ENCODE measurements at places on chromosomes 6 and 20.
A peak's percentile ranks its signal among the peaks of the same experiment; 100 is the strongest.

GRCh38 chr6:96994660-96995059, 70.1 kb downstream of the KLHL32 start:
- DNase-seq = no peak

GRCh38 chr6:134097114-134097707, 44.8 kb upstream of the SLC2A12 start:
- DNase-seq = peak; percentile 41

- no peak for DNase-seq
Measured at GRCh38 chr6:154749341-154749740, 16.1 kb downstream of the SCAF8 start.

DNA sequence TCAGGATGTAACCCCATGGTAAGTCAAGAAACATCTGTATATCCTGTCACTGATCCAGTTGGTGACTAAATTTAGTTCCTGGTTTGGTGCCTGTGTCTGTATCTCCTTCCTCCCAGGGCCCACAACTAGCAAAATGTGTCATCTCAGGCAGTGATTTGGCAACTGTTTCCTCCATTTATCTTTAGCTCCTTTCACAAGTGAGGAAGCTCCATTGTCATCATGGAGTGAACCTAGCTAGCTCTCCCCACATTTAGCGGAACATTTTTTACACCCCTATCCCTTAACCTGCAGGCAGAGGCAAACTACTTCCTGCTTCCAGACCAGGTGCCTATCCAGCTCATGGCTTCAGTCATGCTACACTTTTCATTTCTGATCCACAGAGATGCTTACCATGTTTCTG, 99.5 kb downstream of the IPCEF1 start:
- DNase-seq = no peak

DNA sequence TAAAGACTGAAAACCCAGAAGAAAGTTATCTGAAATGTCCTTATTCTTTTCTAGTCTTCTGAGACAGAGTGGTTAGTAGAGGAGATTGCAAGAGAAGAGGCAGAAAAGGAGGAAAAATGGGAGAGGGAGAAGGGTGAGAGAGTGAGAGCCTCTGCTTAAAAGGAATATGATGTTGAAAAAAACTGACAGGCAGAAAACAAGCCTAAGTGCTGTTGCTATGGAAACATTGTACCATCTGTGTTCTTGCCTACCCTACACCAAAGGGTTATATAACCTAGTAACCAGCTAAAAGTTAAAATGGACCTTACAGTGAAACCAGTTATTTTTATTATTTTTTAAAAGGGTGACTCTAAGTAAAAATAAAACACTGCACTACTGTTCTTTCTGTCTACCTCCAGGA, 28.3 kb upstream of the SH3BGRL2 start:
- DNase-seq = no peak

DNA sequence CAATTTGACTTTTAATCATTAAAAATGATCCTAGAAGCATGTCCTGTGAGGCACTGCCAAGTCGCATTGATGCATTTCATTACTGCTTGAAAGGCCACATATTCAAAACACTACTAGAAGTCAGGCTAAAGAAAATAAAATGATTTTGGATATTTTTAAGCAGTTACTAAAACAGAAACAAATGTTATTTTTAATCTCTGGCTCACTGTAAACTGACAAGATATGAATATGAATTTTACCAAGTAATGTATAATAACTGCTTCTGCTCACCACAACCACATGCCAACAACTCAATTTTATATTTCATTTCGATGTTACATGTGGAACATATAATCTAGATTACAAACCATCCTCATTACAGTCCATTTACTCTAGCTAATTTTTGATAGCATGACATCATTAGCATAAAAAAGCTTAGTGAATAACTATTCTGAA, 90.6 kb downstream of the ATXN1 start:
- DNase-seq = no peak

- no peak for DNase-seq
Measured at GRCh38 chr6:128655978-128656498, 135.6 kb upstream of the PTPRK start.

DNA sequence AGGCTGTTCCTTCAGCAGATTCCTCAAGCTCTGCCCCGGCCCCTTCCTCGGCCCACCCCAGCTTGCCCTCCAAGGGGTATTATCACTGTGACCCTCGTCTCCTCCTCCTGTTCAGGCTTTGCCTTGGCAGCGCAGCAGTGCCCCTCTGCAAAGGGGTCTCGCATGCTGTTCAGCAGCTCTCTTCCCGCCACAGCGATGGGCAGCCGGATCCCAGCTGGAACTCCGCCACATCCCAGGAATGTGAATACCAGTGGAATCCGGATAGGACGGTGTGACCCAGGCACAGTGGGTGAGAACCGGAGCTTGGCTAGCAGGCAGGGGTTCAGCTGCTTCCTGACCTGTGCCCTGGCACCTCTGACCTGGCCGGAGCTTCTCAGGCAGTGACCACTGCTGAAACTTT, 52.9 kb downstream of the RNASET2 start:
- DNase-seq = no peak

DNA sequence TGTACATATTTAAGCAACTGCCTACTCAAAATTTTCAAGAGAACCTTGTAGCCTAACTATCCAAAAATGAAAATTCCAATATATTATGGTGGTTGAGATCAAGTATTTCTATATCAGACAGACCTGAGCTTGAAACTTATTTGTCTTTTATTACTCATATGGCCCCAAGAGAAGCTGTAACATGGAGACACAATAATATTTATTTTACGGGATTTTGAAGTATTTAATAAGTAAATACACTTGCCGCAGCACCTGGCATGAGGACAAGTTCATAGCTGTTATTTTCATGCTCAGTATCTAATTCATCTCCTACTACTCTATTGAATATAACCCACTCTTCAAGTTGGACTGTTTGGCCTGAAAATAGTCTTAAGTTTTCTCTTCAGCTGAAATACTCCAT, 28.0 kb downstream of the PTPRK start:
- no peak for DNase-seq

DNA sequence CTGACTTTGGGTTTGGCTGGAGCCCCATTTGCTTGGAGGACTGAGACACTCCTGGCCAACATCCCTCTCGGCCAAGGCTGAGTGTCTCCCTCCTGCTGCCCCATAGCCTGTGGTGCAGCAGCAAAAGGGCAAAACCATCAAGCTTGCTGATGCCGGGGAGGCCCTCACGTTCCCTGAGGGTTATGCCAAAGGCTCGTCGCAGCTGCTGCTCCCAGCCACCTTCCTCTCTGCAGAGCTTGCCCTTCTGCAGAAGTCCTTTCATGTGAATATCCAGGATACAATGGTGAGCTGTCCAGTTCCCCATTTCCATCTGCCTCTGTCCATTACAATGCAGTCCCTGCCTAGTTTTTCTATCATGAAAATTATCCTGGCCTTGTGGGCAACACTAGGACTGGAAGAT, 6.0 kb downstream of the BPIFB6 start:
- no peak for DNase-seq

GRCh38 chr20:2416541-2417212, 36.0 kb downstream of the TGM6 start:
- DNase-seq = no peak

DNA sequence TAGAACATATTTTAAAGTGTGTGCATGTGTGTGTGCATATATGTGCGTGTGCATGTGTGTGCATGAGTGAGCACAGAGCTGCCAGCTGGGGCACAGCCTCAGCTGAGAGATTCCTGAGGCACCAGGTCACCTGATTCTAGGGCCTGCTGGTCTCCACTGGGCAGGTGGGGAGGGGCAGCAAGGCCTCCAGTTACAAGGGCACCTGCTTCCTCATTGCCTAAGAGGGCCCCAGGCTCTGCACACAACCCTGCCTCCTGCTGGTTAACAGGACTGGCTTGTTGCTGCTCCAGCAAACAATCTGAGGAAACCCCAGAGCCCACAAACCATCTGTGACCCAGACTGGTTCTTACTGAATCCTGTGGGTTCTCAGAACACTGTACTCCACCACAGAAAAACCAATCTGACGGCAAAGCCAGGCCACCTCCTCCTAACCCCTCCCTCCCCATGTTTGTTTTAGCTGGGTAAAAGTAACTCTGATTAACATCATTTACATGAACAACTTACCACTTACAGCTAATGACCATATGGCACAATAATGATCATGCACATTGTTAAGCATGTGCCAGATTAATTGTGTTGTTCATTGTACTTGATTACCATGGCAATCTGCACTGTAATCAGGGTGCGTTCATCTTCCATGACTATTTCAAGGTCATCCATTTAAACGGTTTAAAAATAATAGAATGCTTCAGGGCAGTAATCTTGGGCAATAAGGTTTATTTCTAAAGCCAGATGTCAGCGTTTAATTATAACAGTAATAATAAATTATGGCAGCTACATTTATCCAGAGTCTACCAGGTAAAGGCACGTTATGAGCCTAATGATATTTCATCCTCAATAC, 23.1 kb upstream of the UBE2J1 start:
- no peak for DNase-seq

- no peak for DNase-seq
Measured at GRCh38 chr6:123527406-123527805, 109.3 kb downstream of the TRDN start.

- no peak for DNase-seq
Measured at GRCh38 chr6:33707771-33708170, 3.7 kb downstream of the UQCC2 start.

DNA sequence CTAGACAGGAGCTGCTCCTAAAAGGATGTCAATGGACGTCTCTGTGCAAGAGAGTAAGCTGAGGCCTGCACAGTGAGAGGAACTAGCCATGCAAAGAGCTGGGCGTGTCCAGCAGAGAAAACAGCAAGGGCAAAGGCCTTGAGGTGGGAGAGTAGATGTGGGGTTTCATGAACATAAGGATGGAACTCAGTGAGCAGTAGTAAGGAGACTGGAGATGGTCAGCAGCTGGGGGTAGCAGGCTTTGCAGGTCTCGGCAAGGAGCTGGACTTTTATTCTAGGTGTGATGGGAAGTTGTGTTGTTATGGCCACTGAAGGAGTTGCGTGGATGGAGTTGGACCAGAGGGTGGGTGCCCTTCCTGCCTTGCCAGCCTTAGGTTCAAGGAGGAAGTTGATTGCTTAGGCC, 90.7 kb upstream of the SIRPA start:
- DNase-seq = no peak

GRCh38 chr6:25404693-25405169, 125.6 kb downstream of the CARMIL1 start:
- no peak for DNase-seq

- DNase-seq = no peak
Measured at GRCh38 chr6:43705996-43706395, 18.4 kb upstream of the MRPS18A start.

DNA sequence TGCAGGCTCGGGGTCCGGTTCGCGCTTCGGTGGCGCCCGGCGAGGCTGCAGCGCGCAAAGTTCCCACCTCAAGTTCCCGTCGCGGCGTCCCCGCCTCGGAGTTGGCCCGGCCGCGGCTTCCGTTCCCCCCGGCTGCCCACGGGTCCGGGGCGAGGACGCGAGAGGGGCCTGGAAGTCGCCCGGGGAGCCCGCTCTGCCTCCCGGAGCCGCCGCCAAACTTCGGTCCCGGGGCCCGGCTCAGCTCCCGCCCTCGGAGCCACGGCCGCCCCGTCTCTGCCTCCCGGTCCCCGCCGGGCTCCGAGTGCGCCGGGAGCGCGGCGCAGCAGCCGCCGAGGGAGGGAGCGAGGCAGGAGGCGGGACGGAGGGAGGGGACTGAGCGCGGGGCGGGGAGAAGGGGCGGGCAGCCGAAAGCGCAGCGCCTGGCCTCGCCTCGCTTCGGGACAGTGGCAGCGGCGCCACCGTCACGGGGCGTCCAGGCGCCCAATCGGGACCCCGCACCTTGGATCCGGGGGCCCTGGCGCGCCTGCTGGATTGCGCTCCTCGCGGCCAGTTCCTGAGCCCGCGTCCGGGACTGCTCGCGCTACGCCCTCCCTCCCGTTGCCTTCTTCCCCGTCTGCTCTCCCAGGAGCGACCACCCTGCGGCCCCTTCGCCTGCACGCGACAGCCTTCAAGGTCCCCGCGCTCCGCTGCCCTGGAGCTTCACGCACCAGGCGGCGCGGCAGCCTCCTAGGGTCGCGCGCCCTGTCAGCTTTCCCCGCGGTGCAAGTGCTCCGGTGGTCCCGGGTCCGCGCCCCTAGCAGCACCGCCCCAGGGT, at the start of gene KCNG1:
KCNG1 (minus strand) TSS at position 305 of the 814 bp plus-strand sequence. CDS start 12,769 bp downstream, outside the sequence.
- no peak for DNase-seq

GRCh38 chr20:49914310-49915117, 815 bp downstream of the SPATA2 start:
- DNase-seq = no peak

- no peak for DNase-seq
Measured at GRCh38 chr6:36912030-36912454, 26.3 kb downstream of the C6orf89 start.

DNA sequence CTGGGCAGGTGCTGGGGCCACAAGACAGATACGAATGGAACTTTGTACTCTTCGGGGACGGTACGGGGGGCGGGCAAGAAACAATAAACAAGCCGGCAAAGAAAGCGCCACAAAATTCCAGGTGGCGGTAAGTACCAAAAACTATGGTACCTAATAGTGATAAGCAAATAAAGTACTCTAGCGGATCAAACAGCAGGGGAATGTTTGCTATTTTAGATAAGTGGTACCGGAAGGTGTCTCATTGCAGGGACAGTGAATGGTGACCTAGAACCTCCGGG, 15.1 kb upstream of the RIPK1 start:
- DNase-seq = no peak

- no peak for DNase-seq
Measured at GRCh38 chr6:45812922-45813321, 202.7 kb downstream of the CLIC5 start.

DNA sequence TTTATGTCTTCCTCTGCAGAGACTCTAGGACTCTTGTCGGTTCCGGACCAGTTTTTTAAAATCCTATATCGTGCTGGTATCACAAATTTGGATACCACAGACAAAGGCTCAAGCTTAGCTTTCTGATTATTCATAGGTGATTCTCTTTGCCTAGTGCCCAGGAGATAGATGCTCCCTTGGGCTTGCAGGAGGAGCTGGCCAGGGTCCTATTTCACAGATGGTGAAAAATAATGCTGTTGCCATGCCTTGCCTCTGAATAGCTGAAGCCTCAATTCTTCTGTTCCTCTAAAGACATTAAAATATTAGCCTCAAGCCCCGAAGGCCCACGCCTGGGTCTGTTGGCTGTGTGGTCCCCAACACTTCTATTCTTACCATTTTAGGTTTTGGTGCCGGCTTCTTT, 123.9 kb upstream of the BACH2 start:
- no peak for DNase-seq

- DNase-seq = no peak
Measured at GRCh38 chr20:56285496-56285895, 37.0 kb downstream of the MC3R start.

GRCh38 chr6:107563694-107564588, 74.0 kb downstream of the SOBP start:
- no peak for DNase-seq

- DNase-seq = no peak
Measured at GRCh38 chr6:158819213-158819976, at the start of gene EZR. Gene EZR, minus strand, starts transcription at chr6:158819368. Its CDS starts 1,275 bp downstream, at chr6:158818093.
